T-helper 9 cell (primary cell): ENCODE measurements at places on chromosomes 3 and 15.

DNA sequence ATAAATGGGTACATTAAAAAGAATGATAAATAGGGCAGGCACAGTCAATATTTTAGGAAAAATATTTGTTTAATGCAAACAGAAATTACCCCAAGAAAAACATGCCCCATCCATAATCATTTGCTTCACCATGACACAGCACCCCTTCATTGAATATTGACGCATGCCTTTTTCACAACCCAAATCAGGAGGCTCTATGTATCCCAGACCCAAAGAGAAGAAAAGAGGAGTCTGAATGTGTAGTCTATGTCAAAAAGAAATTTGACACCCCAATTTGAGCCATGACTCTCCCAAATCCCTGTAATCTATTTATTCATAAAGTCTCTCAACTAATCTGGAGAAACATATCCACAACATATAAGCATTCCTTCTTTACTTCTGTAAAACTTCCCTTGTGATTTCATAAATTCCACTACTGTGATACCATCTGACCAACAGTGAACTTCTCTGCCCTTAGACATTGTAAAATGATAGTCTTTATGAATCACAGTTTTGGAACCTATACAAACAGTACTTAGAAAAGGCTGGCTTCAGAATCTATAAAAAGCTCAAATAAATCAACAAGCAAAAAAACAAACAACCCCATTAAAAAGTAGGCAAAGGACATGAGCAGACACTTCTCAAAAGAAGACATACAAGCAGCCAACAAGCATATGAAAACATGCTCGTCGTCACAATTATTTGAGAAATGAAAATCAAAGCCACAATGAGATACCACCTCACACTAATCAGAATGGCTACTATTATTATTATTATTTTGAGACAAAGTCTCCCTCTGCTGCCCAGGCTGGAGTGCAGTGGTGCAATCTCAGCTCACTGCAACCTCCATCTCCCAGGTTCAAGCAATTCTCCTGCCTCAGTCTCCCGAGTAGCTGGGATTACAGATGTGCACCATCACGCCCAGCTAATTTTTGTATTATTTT lies 53.4 kb upstream of the XRN1 start:
- DNase-seq: no peak

DNA sequence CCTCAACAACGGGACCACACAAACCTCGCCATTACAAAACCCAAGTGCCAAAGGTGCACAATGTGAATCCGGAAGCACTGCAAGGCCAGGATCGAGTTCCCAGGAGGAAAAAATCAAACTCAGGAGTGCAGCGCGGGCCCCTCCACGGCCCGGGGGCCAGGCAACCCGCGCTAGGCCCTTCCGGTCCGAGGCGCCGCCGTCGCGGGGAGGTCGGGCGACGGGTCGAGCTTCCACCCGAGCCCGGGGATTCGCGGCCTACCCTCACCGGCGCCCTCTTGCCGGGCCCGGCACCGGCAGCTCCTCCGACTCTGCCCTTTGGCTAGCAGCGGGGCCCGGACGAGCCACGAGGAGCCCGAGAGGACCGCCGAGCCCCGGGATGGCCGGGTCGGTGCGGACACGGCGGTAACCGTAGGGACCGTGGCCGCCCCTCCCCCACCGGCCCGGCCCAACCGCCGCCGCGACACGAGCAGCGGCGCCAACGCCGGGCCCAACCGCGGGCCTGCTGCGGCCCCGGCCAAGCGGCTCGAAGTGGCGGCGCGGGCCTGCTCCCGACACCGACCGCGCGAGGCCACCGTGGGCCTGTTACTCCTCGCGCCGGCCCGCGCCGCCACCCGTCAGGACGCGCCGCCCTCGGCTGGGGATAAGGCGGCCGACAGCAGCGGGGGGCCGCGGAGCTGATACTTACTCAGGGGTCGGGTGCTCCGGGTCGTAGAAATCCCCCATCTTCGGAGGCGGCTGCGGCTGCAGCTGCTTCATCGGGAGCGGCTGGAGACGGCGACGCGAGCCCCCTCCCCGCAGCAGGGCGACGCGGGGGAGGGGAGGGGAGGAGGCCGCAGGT lies 525 bp downstream of the SETD2 start:
- DNase-seq: peak; percentile 34

DNA sequence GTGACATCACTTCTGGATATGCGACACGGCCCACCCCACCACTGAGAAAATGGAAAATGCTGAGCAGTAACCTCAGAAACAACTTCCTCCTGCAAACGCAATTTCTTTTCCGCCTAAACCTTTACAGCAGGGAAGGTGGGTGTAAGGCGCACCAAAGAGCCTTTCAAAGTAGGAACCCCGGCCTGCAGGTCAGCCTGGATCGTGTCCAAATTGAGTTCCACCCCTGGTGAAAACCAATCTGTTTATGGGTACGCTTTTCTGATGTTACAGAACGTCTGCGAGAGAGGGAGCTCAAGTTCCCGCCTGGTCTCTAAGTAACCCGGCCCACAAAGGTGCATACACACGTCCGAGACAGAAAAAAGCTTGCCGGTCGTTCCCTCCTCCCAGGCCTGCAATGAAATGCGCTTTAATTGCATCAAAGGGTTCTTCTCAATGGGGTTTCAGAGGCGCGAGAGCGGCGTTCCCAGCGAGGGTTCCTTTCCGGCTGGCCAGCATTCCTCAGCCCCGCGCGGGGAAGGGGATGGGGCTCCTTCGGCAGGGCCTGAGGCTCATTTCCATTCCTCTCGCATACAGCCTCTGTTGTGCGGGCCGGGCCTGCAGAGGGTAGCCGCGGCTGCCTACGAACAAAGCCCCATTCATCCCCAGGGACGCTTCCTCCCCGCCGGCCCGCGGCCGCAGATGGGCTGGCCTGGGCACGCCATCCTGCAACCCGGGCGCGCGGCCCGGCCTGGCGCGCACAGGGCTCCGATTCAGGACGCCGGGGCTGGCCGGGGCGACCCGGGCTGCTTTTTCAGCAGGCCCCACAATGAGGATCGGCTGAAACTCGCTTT lies 138.1 kb downstream of the TMCO5A start:
- no peak for DNase-seq

GRCh38 chr15:65929573-65929972 lies 60.3 kb downstream of the RAB11A start:
- DNase-seq: no peak

DNA sequence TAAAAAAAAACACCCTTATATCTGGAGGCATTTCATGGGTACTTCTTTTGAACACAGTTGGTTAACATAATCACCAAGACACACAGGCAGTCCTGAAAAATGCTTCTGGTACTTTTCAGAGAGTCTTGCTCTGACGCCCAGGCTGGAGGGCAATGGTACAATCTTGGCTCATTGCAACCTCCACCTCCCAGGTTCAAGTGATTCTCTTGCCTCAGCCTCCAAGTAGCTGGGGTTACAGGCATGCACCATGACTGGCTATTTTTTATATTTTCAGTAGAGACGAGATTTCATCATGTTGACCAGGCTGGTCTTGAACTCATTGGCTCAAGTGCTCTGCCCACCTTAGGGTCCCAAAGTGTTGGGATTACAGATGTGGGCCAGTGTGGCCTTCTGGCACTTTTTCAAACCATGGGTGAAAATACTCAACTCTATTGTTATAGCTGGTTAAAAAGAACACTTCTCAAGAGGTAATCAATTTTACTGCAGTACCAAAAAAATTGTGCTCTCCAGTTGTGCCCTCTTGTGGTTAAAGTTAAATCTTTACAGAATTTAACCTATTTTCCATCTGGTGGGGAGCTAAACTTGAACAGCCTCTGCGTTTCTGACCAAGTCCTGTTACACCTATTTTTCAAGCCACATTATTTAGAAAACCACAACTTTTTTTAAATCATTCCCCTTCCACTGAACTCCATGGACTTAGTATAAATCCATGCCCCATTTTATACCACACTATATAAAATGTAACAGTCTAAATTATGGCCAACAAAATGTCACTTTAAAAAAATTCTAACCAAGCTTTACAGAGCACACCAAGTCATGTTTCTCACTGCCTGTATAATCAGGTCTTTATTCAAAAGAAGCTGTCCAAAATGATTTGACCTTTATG lies 1.2 kb upstream of the SNAPC5 start:
- DNase-seq: no peak

DNA sequence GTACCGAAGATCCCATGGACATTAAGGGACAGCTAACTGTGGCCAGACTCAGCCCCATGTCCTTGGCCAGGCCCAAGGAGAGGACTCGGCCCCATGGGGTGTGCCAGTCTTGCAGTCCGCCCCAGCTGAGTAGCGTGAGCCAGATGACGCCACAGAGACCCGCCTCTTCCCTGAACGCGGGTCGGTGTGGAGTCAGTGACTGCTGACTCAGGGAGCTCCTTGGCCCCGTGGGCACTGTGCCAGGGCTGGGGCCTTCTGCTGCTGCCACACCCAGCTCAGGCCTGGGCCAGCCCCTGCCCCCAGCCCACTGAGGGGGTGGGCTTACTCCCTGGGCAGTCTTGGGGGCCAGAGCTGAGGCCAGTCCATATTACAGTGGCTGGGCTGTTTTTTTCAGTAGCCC lies 52.8 kb downstream of the PLXNA1 start:
- no peak for DNase-seq

- no peak for DNase-seq
Observed at GRCh38 chr15:74613089-74613952, 2.3 kb upstream of the CLK3 start.

- no peak for DNase-seq
Observed at GRCh38 chr3:109278141-109278540, 38.2 kb downstream of the DPPA2 start.

DNA sequence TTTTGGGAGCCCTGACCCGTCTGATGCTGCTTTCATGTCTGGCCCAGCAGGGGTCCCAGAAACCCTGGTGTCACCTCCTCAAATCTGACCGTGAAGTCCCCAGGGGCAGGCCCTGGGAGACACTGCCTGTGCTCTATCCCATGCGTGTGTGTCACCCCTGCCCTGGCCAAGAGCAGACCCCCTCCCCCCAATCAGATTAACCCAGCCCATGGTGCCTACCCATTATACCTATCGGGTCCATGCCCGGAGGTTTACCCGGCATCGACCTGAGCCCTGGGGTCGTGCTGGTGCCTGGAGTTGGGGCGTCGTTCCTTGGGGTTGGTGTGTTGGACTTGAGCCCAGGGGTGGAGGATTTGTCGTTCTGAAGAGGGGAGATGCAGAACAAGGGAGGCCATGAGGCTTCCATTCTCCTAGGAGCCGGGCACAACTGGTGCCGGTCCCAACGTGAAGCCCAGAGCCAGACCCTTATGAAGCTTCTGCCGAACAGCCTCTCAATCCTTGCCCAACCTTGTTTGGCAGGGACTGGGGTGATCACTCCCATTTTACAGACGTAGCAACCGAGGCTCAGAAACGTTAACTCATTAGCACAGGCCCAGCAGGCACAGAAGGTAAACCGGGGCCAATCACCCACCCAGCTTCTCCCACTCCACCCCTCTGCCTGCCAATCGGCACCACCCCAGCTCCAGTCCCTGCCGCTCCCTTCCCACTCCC lies 39.6 kb downstream of the TLE3 start:
- DNase-seq: no peak

DNA sequence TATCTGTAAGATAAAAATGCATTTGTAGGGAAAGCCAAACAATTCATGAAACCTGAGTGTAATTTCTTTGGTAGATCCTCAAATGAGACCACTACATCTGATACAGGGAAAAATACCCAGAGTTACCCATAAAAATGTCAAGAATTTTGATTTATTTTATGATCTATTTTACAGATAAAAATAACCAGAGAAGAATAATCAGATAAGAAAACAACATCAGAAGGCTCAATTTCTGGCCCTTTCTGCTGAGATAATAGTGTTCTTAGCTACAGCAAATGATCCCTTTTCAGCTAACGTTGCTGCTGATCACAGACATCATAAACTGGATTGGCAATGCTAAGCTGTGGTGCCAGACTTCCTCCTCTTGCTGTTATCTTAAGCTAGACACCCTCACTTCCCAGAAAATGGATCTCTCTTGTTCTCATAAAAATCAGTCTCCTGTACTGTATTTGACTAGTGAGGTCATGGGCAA lies 21.3 kb upstream of the TMEM108 start:
- no peak for DNase-seq

DNA sequence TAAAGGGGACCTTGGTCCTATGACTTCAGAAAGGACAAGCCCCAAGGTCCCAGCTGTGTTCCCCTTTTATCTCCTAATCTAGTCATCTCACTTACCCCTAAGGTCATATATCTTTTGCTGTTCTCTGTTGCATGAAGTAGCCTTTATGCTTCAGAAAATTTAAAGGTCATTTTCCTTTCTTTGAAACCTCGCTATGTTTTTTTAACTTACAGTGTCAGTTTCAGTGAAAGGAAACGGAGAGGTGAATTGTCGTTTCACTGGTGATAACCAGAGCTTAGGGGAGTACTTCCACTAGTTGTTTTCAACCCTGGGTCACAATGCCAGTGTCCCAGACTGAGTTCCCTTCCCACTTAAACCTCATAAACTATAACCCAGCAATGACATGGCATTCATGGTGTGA lies 357.4 kb downstream of the GAP43 start:
- no peak for DNase-seq

DNA sequence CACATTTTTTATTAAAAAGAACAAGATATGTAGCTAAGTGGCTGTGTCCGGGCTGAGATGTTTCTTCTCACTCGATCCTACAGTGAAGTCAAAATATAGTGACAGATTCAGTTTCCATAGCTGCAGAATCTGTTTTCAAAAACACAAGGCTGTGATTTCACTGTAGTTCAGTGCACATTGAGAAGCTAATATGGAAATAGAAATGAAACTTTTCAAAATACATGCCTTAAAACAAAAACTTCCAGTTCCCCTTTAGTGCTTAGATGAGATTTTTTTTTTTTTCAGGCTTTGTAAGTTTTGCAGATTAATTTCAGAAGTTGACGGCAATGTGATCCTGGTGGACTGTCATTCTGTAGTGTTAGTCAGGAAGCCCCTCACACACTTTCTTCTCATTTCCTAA lies 23.8 kb upstream of the TRAK1 start:
- DNase-seq: no peak

- DNase-seq: no peak
Observed at GRCh38 chr3:111585217-111585616, 9.9 kb downstream of the ZBED2 start.

GRCh38 chr15:96038650-96039049 lies 291.9 kb upstream of the NR2F2 start:
- no peak for DNase-seq

DNA sequence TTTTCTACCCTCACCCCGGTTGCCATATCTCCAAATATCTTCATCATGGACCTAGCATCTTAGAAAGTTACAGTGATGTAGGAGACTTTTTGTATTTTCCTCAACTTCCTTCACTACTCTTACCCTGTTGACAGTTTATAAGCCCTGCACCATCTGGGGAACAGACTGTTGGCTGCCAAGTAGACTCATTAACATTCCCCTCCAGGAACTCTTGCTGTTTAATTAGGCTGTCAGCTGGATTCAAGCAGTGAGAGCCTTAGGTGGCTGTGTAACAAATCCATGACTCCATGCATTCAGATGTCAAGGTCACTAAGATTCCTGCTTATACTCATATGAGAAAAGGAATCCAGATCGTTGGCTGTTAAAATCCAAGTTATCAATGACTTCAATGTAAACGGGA lies 198.3 kb downstream of the NAALADL2 start:
- DNase-seq: no peak

DNA sequence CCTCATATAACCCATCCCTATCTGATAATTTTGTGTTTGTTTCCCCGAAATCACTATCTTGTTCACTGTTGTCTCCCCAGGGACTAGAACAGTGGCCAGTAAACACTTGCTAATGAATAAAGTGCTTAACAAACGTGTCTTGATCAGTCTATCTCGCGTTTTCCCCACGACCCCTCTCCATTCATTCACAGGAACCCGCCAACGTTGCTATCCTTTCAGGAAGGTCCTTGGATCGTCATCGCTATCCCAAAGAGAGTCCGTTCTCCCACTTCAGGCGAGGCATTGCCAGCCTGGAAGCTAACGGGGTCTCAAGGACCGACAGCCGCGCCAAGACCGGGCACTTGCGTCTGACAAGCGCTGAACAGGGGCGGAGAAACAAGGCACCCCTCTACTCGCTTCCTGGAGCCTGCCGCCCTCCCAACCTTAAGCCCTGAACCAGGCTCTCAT lies 344 bp downstream of the LINS1 start:
- DNase-seq: no peak
